ENCODE measurements at places on chromosomes 1 and 21.

GRCh38 chr1:36838888-36839287, 195.4 kb downstream of the GRIK3 start:
- DNase-seq, result no peak

GRCh38 chr1:94228640-94229375, 8.6 kb downstream of the ARHGAP29 start:
- no peak for DNase-seq

- DNase-seq, result no peak
Measured at GRCh38 chr1:84674705-84675104, 15.6 kb downstream of the SSX2IP start.

DNA sequence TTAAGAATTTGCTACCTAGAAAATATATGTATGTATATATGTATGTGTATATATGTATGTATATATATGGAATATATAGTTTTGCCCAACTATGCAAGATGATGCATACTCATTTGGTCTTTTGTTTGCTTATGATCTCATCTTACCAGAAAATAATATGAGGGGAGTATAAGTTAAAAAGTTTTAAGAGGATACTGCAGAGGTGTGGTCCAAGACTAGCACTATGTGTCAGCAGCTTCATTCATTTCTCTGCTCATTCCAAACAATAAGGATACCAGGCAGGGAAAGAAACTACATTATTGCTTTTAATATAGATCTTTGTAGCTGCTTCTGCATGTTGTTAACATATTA, 22.8 kb downstream of the RCOR3 start:
- DNase-seq, result no peak

DNA sequence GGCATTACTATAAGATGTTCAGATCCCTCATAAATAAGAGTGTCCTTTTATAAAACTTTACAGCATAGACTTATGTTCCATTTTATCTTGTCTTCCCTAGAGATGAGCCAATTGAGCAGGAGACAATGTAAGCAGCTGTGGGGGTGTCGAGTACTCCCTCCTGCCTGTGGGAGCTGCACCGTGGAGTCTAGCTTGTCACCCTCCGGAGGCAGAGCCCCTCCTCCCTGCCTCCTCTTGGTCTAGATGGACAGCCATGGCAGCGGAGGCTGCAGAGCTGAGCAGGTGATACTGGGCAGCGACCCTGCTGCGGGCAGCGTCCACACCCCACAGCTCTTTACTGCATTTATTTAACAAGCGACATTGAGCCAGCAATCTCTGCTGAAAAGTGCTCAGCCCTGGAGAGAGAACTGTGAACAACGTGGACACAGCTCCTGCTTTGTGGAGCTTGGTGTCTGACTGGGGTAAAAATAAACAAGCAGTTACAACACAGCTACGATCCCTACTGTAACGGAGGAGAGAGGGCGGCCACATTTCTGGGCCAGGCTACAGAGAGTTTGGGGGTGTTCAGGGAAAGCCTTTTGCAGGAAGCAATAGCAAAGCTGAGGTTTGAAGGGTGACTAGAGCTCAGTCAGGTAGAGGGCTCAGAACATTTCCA, 12.8 kb upstream of the KIF21B start:
- no peak for DNase-seq

DNA sequence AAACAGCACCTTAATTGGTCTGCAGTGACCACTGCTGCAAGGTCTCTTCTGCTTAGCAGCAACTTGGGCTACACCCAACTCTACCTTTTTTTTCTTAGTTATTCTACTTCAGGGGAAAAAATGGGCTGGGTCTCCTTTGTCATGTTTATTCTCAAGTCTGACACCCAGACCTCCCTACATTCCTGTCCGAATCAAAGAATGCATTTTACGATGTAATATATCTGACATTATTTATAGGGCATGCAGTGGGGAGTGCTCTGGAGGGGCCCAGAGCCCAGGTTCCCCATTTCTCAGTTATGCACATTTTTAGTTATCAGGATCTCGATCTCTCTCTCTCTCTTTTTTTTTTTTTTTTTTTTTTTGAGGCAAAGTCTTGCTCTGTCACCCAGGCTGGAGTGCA, 50.5 kb downstream of the OPTC start:
- no peak for DNase-seq

DNA sequence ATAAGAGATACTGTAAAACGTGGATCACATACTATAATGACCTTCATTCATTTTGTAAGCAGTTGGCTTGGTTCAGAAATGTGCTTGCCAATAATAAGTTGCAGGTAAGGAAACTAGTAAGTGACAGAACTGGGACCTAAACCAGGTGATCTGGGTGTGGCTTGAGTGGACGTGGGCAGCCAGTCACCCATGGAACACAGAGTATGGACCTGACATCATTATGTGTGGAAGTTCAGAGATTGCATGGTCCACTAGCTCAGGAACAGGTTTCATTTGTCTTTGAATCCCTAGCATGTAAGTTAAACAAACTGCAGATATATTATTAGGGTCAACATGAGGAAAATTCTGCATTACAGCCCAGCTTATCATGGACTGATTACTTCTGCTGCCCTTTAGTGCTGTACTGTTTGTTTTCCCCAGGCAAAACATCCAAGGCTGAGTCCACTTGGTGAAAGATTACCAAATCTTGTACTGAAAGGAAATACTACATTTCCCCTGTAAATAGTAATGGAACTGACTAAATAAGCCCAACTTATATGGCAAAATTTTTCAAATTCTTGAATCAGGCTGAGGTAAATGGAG, 327.3 kb upstream of the SGIP1 start:
- no peak for DNase-seq

DNA sequence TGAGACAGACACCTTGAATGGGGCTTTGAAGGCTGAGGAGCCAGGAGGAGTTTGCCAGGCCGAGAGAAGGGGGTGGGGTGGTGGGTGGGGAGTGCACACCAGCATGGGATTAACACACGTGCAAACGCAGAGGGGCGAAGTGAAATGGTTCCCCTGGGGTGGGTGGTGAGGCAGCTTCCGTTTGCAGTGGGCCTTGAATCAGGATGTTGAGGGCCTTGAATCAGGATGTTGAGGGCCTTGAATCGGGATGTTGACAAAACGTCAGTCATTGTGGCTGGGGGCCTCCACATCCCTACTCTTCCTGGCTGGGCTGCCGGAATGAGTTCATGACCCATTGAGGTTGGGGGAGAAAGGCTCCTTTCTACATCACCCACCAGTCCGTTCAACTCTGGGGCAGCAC, 16.6 kb downstream of the LDLRAP1 start:
- no peak for DNase-seq

DNA sequence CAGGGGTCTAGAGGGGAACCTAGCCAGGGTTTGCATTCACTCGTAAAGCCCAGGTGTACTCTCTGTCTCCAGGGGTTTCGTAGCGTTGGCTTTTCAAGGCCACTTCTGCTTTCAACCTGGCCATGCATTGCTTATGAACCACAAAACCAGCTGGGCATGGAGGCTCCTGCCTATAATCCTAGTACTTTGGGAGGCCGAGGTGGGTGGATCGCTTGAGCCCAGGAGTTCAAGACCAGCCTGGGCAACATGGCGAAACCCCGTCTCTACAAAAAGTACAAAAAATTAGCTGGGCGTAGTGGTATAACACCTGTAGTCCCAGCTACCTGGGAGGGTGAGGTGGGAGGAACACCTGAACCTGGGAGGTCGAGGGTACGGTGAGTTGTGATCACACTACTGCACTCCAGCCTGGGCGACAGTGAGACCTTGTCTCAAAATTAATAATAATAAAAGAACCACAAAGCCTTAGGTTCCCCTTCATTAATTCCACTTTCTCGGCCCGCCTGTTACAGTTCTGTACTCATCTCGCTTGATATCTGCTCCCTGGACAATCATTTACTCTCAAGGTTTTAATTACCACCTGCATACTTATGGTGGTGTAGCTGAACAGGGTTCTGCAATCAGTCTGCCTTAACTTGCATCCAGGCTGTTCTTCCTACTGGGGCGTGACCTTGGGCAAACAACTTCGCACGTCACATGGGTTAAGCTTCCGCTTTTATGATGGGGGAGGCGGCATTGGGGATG, 6.1 kb downstream of the SLC16A4 start:
- no peak for DNase-seq

GRCh38 chr1:8027748-8028570, 1.9 kb upstream of the ERRFI1 start:
- no peak for DNase-seq

GRCh38 chr21:23955135-23955843, 1652.0 kb downstream of the MRPL39 start:
- no peak for DNase-seq

All from left hindlimb (tissue), 1 donor.